ENCODE measurements at places on chromosomes 3 and 15.

- no peak for DNase-seq
These were observed 27.4 kb upstream of the CACNA2D3 start for GRCh38 chr3:54094926-54095325.

- DNase-seq = peak; percentile 25
These were observed 711 bp downstream of the XXYLT1 start for GRCh38 chr3:195270079-195270816.

DNA sequence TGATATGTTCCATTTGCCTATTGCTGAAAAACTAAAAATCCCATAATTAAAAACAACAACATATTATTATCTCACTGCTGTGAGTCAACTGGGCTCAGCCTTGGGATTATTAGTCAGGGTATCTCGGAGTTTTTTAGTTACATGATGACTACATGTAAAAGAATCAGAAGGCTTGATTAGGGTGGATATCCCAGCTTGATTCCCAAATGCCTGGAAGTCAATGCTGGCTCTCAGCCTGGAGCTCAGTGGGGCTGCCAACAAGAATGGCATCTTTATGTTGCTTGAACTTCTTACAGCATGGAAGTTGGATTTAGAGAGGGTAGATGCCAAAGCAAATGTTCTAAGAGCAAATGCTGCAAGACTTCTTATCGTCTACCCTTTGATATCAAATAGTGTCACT, 278.5 kb downstream of the PLOD2 start:
- DNase-seq = peak; percentile 31

DNA sequence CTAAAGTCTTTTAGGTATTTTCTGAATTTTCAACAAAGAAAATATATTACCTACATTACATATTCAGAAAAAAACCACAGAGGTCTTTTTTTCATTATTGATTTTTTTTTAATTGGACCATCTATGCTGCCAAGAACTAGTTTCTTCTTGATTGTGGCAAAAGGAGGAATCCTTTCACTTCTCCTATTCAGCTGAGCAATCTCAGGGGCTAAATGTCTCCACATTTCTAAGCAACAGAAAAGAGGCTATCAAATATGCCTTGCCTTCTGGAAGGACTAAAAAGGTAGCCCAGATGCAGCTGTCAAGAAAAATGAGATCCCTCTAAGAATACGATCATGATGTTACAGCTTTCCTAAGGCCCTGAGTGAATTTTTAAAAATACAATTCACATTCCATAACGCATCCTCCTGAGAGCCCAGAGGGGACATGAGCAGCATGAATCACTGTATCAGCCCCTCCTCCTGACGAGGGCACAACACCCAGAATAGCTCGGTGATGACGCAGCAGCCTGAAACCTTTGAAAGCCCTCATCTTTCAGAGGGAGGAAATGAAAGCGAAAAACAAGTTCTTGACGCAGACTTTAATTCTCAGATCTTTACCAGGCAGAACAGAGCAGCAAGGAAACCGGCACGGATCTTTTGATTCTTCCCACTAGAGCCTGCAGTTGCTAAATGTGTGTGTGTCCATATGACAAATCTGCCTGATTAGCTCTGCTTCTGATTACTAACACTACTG, 24.6 kb downstream of the RUBCN start:
- DNase-seq = peak; percentile 95

DNA sequence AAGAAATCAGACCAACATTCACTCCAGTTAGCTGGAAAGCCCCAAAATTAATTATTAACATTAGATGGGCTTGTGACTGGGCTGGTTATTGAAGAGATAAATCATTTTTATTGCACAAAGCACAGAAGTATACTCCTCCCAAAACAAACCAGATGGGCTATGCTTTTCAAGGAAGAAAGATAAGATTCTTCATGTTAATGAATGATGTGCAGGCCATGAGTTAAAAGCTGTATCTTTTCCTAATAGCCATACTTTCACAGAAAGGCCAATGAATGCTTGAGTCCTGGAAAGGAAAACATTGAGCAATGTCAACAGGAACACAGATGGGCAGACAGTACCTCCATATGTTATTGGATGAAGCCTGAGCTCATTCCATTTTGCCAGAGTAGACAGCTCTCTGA, 55.4 kb downstream of the OCA2 start:
- DNase-seq = no peak

GRCh38 chr15:68421115-68421551, 10.8 kb downstream of the ITGA11 start:
- DNase-seq = no peak

- no peak for DNase-seq
These were observed 194.5 kb upstream of the TBC1D5 start for GRCh38 chr3:17936736-17937480.

- DNase-seq = no peak
These were observed 63.3 kb upstream of the LRRC3B start for GRCh38 chr3:26559227-26559626.

DNA sequence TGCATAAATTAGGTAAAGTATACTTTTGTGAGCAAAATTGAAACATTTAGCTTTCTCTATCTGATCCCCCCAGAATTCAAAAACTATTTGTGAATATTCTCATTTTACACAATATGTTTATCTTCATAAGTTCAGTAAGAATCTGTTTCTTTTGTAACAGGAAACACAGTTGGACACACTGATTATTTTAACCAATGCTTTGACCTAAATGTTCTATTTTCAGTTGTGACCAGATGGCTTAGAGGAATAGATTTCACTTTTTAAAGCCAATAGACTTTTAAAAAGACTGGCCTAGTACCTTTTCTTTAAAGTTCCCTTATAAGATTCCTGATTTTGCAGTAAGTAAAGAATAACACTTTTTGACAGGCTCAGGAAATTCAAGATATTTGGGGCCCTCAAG, 74.0 kb upstream of the STRIT1 start:
- DNase-seq = no peak

GRCh38 chr3:130801473-130801872, 54.8 kb upstream of the PIK3R4 start:
- no peak for DNase-seq

Data from AG10803 (cell line).